Endodermal cell (in vitro differentiated cells): ENCODE measurements at places on chromosomes 7 and 10.

DNA sequence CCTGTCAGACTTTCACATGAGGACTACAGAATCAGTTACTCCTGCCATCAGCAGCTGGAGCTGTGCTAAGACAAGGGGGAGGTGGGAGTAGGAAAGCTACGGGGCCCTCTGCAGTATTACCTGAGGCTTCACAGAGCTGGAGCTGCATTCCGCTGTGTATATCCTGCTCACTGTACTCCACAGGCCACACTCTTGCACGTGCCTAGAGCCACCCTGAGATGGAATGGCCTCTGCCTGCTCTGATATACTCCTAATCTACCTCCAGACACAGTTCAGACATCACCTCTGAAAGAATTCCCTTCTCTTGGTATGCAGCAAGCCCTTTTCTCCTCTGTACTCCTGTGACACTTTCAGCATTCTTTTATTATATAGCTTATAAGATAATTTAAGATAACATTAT lies 34.8 kb downstream of the TRDMT1 start:
- DNase-seq = peak; percentile 43

GRCh38 chr10:96441322-96441885 lies 72.3 kb downstream of the TLL2 start:
- DNase-seq = no peak

DNA sequence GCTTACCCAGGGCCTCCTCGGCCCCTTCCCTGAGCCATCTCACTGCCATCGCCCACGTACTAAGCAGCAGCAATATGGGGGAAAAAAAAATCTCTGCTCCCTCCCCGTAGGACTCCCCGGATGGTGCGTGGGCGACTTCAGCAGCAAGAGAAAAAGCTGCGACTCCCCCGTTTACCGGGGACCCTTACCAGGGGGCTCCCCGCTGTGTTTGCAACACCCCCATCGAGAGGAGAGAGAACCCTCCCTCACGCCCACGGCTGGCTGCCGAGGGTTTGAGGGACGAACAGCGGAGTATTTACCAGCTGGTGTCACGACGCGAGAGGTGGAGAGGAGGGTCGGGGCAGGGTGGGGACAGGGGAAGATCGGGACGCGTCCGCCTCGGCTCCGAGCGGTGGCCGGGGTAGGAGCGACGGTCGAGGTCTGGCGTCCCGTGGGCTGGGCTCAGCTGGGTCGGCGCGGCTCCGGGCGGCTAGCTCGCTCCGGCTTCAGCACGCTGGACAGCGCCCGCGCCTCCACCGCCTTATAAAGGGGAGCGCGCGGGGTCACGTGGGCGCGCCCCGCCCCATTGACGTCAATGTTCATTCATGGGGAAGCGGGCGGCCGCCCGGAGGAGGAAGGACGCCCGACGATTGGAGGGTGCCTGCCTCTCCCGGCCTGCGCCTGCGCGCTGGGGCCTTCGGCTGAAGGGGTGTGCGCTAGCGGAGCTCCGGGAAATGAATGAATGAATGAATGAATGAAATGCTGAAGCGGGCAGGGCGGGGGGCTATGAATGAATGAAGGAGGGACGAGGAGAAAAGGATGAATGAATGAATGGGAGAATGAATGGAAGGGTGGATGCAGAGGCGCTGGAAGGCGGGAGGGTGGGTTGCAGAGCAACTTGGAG lies at the start of gene VGF:
VGF (minus strand) TSS at position 495 of the 883 bp plus-strand sequence. CDS start 726 bp downstream, outside the sequence.
- DNase-seq = peak; percentile 98

DNA sequence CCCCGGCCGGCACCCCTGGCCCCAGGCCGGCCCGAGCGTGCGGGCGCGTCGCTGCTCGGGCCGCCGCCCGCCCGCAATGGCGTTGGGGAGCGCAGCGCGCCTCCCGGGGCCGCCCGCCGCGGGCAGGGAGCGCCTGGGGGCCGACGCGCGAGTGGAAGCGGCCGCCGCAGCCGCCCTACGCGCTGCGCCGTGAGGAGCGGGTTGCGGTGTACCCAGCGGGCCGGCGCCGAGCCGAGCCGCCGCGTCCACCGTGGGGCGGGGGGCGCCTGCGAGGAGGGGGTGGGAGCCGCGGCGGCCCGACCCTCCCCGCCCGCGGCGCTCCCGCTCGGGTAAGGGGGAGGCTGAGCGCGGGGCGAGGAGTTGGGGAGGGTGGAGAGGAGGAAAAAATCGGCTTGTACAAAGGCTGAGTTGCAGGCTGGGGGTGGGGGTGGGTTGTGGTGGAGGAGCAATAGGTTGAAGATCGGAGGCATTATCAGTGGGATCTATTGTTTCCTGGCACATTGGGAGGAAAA lies 473 bp downstream of the PPP1R9A start:
- peak; percentile 75 for DNase-seq

GRCh38 chr7:2045559-2046405 lies 187.0 kb downstream of the MAD1L1 start:
- no peak for DNase-seq

DNA sequence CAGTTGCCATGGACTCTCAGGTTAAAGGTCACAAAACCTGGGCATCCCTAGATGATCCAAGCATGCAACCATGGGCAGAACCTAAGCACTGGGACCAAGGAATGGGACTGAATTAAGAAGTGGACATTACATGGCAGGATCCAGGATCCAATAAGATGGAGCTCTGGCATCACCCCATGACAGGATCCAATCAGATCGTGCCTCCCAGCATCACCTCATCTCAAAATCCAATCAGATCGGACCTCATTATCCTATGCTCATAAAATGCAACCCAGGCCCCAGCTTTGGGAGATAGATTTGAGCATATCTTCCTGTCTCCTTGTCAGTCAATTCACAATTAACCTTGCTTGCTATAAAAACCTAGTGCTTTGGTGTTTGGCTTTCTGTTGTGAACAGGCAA lies 616.1 kb downstream of the PARD3 start:
- no peak for DNase-seq

GRCh38 chr10:5404208-5405041 lies at the start of gene TUBAL3:
TUBAL3 (minus strand) TSS chr10:5404828; CDS start chr10:5404792, 36 bp downstream.
- no peak for DNase-seq

DNA sequence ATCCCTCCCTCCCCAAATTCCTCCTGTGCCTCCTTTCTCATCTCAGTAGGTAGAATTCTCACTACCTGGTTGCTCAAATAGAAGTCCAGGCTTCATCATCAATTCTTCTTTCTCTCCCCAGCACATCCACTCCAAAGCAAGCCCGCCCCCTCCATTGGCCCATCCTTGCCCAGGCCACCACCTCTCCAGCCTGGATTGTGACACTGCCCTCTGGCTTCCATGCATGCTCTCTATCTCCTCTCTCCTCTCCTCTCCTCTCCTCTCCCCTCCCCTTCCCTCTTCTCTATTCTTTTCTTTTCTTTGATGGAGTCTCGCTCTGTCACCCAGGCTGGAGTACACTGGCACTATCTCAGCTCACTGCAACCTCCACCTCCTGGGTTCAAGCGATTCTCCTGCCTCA lies 144.9 kb downstream of the UBE2H start:
- DNase-seq = peak; percentile 63

DNA sequence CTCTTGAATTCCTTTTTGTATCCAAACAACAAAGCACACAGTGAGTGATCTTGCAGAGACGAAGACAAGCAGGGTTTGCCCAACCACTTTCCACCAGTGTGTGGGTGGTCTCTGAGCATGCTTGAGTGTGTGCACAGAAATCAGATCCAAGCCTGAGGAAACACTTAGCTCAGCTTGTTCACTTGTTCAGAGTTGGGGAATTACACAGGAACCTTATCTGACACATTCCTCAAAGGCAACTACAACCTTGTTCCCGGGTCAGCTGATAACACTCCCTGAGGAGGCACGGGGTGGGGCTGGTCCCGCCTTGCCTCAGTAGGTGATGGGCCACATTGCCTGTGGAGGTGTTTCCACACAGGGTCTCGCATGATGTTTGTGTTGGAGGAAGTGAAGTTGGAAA lies 216.9 kb downstream of the DYNC1I1 start:
- peak; percentile 50 for DNase-seq

DNA sequence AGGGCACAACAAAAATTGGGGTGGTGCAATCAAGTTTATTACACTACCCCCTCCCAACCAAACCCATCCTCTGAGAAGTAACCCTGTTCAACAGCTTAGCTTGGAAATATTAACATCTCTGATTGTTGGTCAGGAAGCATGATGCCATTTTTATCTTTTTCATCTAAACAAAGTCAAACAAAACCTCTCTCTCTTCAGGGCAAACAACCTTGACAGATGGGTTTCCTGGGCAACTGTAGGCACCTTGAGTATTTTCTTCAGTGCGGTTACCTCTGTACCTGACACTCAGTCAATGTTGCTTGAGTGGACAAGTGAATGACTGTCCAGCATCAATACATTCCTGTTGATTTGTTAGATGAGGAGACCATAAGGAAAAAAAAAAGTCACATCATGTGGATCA lies 183.6 kb downstream of the NRP1 start:
- no peak for DNase-seq

DNA sequence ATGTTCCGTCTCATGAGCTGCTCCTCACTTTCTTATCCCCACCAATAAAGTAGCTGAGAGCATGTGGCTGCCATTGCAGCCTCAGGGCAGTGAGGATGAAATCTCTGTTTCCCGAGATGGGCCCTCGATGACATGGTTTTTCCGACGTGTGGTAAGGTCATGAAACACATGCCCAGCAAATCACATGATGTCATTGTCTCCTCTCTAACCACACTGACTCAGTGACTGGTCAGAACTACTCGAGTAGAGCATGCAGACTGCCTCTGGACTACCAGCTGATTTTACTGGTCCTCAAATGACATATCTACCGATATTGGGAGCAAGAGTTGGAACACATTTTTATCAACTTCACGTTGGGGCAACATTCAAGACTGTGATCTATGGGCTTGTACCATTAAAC lies 786.1 kb downstream of the CNTNAP2 start:
- DNase-seq = no peak

DNA sequence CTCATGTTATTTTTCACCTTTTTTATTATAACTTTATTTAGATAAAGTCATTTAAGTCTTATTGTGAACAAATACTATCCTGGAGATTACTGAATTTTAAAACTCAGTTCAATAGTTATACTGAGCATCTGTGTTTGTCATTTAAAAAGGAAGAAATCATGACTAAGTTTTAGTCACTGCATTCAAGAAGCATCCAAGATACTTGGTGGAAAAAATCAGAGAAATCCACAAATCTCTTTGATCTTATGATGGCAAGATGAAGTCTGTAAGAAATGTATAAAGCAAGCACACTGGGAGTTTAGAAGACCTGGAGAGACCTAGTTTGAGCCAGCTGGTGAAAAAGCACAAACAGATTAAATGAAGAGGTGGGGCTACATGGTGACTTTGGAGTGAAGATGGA lies 529.8 kb upstream of the IGFBP3 start:
- no peak for DNase-seq

GRCh38 chr7:99112097-99112496 lies 31.8 kb downstream of the SMURF1 start:
- no peak for DNase-seq

DNA sequence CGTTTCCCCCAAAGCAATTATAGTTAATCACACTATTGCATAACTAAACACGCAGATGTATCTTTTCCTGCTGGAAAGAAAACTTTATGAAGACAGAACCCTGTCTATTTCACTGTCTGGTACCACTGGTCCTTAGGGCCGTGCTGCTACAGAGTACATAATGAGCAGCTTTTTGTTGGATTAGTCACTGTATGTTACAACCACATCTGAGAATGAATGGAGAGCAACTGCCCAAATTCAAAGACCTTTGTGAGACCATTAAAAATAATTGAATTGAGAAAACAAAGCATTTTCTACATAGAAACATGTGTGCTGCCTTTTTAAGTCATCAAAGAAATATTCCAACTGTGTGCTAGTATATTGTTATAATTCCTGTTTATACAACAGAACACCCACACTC lies 111.3 kb upstream of the SORCS1 start:
- no peak for DNase-seq

DNA sequence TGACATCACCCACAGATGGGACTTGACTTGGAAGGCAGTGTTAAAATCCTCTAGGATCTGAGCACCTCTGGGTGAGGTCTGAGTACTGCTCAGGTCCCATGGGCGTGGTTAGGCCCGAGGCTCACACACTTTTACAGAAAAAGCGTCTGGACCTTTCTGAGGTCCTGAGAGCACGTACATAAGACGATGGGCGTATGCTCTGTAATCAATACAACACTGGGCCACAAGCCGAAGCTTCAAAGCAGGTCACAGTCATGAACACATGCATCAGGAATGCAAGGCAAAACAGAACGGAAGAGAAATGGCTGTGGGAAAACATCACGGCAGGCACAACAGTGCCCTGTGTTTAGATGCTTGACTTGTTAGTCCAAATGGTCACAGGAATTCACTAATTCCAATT lies 112.2 kb downstream of the LARP4B start:
- DNase-seq = no peak

DNA sequence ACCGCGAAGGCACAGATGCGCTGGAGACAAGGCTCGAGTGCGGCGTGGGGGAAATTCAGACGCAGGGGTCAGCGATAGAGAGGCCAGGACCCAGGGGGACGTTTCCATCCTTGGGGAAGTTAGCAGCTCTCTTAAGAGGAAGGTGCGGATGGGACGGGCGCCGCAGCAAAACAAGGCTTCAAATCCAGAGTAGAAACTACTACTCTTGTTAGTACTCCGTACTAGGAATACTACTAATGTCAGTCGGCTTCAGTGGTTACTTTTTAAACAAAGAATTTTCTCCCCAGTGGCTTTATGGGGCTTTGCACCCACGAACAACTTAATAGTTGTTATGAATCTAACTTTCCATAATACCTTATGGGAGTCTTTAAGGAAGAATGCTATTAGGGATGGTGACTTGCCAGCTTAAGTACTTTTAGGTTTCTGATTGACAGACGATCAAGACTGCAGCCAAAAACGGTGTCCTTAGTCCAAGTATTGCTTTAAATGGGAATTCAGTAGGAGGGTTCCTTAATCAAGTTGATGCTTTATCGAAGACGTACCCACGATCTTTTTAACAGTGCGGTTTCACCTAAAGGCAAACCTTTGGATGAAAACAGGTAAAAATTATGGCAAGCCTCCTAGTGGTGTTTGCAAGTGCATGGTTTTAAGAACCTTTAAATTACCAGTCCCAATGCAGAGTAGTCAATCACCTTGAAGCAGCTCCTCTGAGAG lies 812 bp upstream of the IDE start:
- no peak for DNase-seq

DNA sequence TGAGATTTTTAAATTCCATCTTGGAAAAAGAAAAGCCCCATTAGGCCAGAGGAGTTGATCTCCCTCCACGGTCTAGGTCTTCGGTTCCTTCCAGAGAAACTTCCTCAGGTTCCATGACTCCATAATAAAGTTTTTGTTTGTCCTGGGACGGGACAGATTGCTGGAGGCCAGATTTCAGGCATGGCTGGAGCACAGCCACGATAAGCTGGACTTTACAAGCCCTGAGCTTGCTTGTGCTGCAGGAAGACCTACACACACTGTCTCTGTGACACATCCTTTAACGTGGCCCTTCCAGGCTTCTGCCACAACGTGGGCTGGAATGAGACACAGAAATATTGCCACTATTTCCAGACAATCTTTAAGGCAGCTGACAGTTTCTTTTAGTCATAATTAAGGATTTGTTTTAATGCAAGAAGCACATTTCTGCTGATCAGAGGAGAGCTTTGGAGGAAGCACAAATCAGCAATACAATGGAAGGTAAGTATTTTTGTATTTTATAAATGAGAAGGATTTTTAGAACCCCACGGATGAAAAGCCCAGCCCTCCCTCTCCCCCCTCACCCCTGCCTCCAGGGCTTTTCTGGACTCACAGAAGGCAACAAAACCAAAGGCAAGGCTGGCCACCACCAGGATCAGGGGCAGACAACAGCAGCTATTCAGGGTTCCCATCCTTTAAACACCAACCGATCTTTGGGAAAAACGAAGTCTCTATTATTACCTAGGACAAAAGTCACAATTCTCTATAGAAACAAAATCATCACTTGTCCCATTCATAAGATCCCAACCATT lies 6.5 kb downstream of the CTBP2 start:
- no peak for DNase-seq

- no peak for DNase-seq
Measured at GRCh38 chr7:28029051-28029450, 151.5 kb downstream of the JAZF1 start.
